ENCODE measurements at places on chromosomes 2 and 18.

DNA sequence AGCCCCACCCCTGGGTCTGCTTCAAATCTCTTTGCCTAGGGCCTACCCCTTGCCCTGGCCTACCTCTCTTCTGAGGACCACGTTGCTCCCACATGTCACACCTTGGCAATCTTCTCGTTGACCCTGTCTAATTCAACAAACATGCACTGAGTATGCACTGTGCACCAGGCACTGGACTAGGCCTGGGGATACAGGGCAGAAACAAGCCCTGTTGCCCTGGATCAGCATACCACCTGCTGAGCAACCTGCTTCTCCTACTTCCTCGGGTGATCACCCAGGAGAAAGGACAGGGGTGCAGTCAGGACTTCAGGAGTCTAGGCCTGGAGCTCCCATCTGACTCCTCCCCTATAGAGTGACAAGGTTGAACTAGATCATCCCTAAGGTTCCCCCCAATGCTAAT is 9.7 kb downstream of the WNT10A start:
- DNase-seq = no peak

- no peak for DNase-seq
Measured at GRCh38 chr2:231412618-231412963, 17.1 kb downstream of the B3GNT7 start.

- DNase-seq = no peak
Measured at GRCh38 chr18:34858188-34858587, 148.1 kb downstream of the DTNA start.

DNA sequence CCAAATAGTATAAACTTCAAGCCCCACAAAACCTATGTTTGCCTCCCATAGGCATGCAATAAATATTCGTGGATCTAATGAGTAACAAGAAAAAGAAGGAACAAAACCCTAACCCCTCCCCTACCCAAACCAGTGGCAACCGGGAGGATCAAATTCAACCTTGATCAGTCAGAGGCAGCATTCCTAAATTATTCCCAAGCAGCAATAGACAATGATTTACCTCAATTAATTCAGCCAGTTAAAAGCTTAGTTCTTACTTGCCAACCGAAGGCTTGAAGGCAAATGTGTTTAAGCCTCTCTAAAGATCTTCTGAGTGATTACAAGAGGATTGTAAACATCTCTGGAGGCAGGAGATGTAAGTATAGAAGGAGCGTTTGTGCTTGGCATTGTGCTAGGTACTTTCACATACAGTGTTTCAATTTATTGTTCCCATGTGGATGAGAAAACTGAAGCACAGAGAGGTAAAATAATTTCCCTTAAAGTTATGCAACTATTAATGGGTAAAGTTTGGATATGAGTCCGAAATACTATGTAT is 197.7 kb downstream of the MTX2 start:
- peak; percentile 91 for DNase-seq

All from DMS79 (cell line).